ENCODE measurements at places on chromosomes 7 and 10. TPM values are rescaled to one million over a fixed set of nuclear protein-coding genes. Genes with fewer than 3 reads are reported as not detected.

DNA sequence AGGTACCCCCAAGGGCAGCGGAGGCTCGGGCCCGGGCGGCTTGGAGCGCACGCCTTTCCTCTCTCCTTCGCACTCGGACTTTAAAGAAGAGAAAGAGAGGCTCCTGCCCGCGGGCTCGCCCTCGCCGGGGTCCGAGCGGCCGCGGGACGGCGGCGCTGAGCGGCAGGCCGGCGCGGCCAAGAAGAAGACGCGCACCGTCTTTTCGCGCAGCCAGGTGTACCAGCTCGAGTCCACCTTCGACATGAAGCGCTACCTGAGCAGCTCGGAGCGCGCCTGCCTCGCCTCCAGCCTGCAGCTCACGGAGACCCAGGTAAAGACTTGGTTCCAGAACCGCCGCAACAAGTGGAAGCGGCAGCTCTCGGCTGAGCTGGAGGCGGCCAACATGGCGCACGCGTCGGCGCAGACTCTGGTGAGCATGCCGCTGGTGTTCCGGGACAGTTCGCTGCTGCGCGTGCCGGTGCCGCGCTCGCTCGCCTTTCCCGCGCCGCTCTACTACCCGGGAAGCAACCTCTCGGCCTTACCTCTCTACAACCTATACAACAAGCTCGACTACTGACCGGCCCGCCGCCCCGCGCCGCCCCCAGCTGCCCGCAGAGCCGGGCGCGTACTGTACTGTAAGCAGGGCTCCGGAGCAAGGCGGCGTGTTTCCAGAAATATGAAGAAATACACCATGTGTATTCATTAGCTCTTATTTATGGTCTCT, 1.8 kb downstream of the HMX2 start:
- peak; percentile 23 for DNase-seq
- H3K27ac ChIP-seq = no peak overlapping the region
- no peaks in the 10 kb centered on the region for H3K36me3 ChIP-seq
- peak overlapping the region; percentile 59 for H3K4me3 ChIP-seq
- peaks cover 17% of the 10 kb centered on the region for H3K4me1 ChIP-seq

The CNNM1 gene
- 0.36 TPM for total RNA-seq

DNA sequence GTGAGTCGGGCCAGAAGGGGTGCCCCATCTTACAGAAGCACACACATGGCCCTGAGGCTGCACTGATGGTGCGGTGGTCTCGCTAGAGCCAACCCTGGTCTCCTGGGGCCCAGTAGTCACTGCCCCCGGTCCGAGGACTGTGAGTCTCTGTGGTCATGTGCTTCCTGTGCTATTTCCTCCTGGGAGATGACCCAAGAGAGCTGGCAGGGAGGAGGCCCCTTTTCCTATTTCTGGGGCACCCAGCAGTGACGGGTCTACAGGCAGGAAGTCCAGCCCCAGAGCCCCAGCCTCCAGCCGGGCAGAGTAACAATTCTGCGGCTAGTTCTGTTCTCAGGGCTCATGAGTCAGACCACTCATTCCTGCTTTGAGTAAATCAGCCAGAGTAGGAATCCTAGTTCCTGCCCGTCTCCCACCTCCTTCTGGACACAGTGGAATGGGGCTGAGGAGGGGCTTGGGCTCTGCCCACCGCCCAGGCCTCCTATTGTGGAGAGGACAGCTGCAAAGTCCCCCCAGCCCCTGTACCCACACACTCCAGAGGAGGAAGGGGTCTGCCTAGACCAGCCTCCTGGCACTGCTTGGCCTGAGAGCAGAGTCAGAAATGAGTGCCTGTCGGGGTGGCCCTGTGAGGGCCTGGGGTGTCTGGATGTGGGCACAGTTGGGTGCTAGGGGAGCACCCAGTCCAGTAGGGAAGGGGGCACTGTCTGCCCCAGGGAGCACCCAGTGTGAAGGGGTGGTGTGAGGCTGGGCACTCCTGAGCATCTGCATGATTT, 80.5 kb upstream of the PPIF start:
- no peak for DNase-seq
- H3K27ac ChIP-seq = no peak overlapping the region
- no peaks in the 10 kb centered on the region for H3K27me3 ChIP-seq
- H3K4me3 ChIP-seq = no peak overlapping the region
- peaks cover 10% of the 10 kb centered on the region for H3K36me3 ChIP-seq

GRCh38 chr10:63286754-63287264, 153.7 kb downstream of the NRBF2 start:
- H3K27me3 ChIP-seq = no peaks in the 10 kb centered on the region
- H3K4me3 ChIP-seq = no peak overlapping the region
- no peaks in the 10 kb centered on the region for H3K36me3 ChIP-seq
- no peak for DNase-seq

GRCh38 chr7:111752022-111752582, 189.8 kb upstream of the IMMP2L start:
- peak; percentile 31 for DNase-seq
- H3K4me3 ChIP-seq = no peak overlapping the region
- peaks cover 15% of the 10 kb centered on the region for H3K36me3 ChIP-seq

- H3K27me3 ChIP-seq = no peaks in the 10 kb centered on the region
- peaks cover 29% of the 10 kb centered on the region for H3K4me1 ChIP-seq
- no peaks in the 10 kb centered on the region for H3K36me3 ChIP-seq
- H3K27ac ChIP-seq = peak overlapping the region; percentile 80
Observed at GRCh38 chr10:34504534-34504933, 310.6 kb downstream of the PARD3 start.

DNA sequence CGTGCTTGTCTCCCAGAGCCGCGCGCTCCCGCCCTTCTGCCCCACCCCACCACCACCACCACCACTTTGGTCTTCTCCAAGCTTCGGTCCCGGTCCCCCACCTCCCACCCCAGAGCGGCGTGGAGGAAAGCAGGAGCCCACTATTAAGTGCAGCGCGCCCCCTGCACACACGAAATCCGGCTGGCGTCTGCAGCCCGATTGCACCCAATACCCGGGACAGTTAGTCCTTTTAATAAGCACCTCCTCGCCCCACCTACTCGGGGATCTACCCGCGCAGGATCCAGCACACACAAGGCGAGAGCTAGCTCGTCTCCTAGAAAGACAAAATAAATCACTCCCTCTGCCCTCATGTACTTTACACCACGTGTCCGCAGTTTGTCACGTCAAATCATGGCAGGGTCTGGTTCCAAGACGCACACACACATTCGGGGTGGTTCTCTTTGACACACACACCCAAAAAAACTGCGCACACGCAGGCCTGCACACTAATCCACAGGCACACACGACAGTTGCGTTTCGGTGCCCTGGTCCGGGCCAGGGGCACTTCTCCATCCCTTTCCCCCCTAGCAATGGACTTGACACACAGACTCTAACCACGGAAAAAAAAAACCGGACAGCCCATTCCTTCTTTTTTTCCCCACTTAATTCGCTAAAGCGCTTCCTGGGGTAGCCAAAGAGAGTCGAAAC, 1.6 kb downstream of the SFMBT2 start:
- peak overlapping the region; percentile 59 for H3K27ac ChIP-seq
- peaks cover 20% of the 10 kb centered on the region for H3K4me1 ChIP-seq
- DNase-seq = no peak
- H3K4me3 ChIP-seq = peak overlapping the region; percentile 89
- H3K36me3 ChIP-seq = no peaks in the 10 kb centered on the region

The MUC12 gene
- total RNA-seq = 0.31 TPM

The ADIRF gene
- total RNA-seq = not detected
